ENCODE measurements at places on chromosomes 7 and 10. TPM values are rescaled to one million over a fixed set of nuclear protein-coding genes. Genes with fewer than 3 reads are reported as not detected.
A peak's percentile ranks its signal among the peaks of the same experiment; 100 is the strongest.

The MSS51 gene
- 1.7 TPM for total RNA-seq

The NKX2-3 gene
- total RNA-seq = not detected

The IGF2BP3 gene
- total RNA-seq = 79.1 TPM

The LEP gene
- total RNA-seq = not detected

The VWA2 gene
- not detected for total RNA-seq

GRCh38 chr7:66758950-66759628 is 18.6 kb downstream of the RABGEF1 start:
- H3K36me3 ChIP-seq = no peaks in the 10 kb centered on the region
- H3K27ac ChIP-seq = no peak overlapping the region
- DNase-seq = no peak

DNA sequence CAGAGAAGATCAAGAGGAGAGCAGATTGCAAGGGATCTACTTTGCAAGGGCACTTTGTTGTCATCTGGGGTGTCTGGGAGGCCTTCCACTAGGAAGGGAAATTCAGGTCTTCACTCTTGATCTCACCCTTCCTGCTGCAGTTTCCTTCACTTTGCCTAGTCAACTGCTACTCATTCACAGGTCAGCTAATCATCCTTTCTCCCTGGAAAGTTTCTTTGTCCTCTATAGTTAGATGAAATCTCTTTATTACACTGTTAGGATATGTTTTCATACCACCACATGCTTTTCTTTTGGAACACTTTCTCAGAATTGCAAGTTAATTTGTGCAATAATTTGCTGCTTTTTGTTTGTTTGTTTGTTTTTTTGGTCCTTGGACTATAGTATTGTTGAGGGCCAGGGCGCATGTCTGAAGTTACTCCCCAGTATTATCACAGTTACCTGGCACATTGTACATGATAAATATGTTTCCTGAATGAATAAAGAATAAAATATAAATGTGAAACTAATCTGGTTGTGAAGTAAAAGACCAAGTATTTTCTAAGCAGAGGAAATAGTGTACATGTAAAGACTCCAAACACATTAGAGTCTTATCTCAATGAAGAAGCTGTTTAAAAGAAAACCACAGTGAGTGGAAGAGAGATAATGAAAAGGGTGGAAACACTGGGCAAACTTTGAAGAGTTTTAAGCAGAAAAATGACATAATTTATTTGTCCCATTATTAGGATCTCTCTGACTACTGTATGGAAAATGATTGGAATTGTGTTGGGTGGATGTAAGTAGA is 139.9 kb upstream of the DGKB start:
- H3K4me3 ChIP-seq = no peak overlapping the region
- no peaks in the 10 kb centered on the region for H3K4me1 ChIP-seq
- H3K27ac ChIP-seq = no peak overlapping the region
- no peaks in the 10 kb centered on the region for H3K36me3 ChIP-seq

DNA sequence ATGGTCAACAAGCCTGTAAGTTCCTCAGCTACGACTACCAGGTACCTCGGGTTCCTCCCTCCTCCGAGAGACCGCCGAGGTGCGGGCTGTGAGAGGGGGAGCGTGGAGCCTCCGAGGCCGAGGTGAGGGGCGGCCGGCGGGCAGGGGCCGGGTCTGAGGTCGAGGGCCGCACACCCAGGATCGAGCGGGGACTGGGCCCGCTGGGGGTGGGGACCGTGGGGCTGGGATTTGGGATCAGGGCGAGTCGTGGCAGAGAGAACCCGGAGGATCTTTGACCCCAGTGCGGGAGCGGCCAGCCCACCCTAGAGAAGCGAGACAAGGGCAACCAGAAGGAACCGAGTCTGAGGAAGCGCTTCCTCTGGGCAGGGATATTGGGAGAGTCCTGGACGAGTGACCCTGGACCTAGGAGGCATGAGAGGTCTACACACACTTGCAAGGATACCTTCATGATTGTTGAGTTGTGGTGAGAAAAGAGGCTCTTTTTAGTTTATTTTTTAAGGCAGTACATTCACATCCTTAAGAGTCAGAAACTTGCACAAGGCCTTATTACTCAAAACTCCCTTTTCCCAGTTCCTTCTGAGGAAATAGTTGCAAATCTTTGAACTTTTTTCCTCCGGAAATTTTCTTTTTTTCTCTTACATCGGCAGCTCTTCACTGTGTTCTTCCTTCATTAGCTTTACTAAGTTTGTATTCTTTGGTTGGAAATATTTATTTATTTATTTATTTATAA is 395 bp downstream of the ZNF487 start:
- peaks cover 13% of the 10 kb centered on the region for H3K4me1 ChIP-seq
- no peaks in the 10 kb centered on the region for H3K27me3 ChIP-seq
- no peak for DNase-seq
- H3K36me3 ChIP-seq = no peaks in the 10 kb centered on the region
- H3K4me3 ChIP-seq = peak overlapping the region; percentile 87

DNA sequence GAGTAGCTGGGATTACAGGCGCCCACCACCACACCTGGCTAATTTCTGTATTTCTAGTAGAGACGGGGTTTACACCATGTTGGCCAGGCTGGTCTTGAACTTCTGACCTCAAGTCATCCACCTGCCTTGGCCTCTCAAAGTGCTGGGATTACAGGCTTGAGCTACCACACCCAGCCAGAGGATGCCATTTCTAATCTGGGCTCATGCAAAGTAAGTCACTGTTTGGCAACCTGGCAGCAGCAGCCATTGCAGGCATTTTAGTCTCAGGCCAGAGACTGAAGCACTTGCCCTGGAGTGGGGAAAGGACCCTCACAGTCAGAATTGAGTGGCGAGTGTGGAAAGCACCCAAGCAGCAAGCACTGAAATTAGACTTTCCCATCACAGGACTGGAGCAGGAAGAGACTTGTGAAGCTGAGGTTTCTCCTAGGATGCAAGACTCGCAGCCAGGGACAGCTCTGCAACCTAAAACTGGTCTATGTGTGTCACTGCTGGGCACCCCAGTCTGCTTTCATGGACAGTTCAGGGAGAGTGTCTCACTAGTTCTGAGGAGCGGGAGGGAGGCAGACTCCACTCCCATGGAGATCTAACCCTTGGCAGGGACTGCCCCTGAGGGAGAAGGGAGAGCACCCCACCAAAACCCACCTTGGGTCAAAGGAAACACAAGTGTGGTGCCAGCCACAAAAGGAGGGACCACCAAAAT is 27.6 kb downstream of the SNX13 start:
- H3K27ac ChIP-seq = no peak overlapping the region
- no peaks in the 10 kb centered on the region for H3K27me3 ChIP-seq
- no peaks in the 10 kb centered on the region for H3K4me1 ChIP-seq
- no peak for DNase-seq

GRCh38 chr10:75013522-75013921 is 97.9 kb upstream of the SAMD8 start:
- no peaks in the 10 kb centered on the region for H3K4me1 ChIP-seq
- H3K27ac ChIP-seq = no peak overlapping the region
- no peaks in the 10 kb centered on the region for H3K36me3 ChIP-seq
- H3K27me3 ChIP-seq = no peaks in the 10 kb centered on the region
- DNase-seq = no peak
- no peak overlapping the region for H3K4me3 ChIP-seq

DNA sequence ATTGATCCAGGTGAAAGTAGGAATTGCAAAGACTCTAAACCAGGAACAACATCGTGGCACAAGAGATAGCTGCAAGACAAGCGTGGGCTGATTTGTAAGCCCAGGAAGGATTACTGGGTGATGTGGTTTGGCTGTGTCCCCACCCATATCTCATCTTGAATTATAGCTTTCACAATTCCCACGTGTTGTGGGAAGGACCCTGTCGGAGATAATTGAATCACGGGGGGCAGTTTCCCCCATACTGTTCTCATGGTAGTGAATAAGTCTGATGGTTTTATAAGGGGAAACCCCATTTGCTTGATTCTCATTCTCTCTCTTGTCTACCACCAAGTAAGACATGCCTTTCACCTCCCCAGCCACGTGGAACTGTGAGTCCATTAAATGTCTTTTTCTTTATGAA is 59.5 kb downstream of the ST8SIA6 start:
- H3K4me3 ChIP-seq = no peak overlapping the region
- no peaks in the 10 kb centered on the region for H3K36me3 ChIP-seq
- H3K4me1 ChIP-seq = no peaks in the 10 kb centered on the region
- no peaks in the 10 kb centered on the region for H3K27me3 ChIP-seq

- H3K4me3 ChIP-seq = no peak overlapping the region
- H3K27ac ChIP-seq = no peak overlapping the region
- no peak for DNase-seq
- peaks cover 52% of the 10 kb centered on the region for H3K4me1 ChIP-seq
- no peaks in the 10 kb centered on the region for H3K27me3 ChIP-seq
- H3K36me3 ChIP-seq = peaks cover 6% of the 10 kb centered on the region
Measured at GRCh38 chr10:113078282-113078907, 128.3 kb downstream of the TCF7L2 start.

DNA sequence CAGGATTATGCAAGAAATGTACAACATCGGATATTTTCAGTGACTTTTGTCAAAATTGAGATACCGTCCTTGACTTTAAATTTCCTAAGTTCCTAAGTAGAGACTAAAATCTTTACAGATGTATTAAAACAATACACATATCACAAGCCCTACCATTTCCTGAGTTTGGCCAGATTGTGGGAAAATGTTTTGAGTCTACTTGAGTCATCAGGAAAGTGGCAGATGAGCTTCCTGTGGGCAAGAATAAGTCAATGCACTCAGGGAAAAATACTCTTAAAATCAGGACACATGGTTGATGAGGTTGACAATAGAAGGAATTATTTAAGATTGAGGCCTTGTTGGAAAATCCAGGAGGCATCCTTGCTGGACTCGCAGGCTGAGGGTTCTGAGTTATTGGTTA is 162.5 kb downstream of the SNX10 start:
- H3K27me3 ChIP-seq = no peaks in the 10 kb centered on the region
- H3K27ac ChIP-seq = no peak overlapping the region

GRCh38 chr10:27820637-27821036 is 75.0 kb upstream of the MKX start:
- H3K4me1 ChIP-seq = peaks cover 5% of the 10 kb centered on the region
- no peak overlapping the region for H3K4me3 ChIP-seq
- no peak overlapping the region for H3K27ac ChIP-seq
- H3K36me3 ChIP-seq = no peaks in the 10 kb centered on the region
- no peaks in the 10 kb centered on the region for H3K27me3 ChIP-seq

GRCh38 chr7:114930829-114931655 is 9.1 kb downstream of the MDFIC start:
- no peak overlapping the region for H3K27ac ChIP-seq
- no peaks in the 10 kb centered on the region for H3K27me3 ChIP-seq
- DNase-seq = no peak
- no peak overlapping the region for H3K4me3 ChIP-seq

DNA sequence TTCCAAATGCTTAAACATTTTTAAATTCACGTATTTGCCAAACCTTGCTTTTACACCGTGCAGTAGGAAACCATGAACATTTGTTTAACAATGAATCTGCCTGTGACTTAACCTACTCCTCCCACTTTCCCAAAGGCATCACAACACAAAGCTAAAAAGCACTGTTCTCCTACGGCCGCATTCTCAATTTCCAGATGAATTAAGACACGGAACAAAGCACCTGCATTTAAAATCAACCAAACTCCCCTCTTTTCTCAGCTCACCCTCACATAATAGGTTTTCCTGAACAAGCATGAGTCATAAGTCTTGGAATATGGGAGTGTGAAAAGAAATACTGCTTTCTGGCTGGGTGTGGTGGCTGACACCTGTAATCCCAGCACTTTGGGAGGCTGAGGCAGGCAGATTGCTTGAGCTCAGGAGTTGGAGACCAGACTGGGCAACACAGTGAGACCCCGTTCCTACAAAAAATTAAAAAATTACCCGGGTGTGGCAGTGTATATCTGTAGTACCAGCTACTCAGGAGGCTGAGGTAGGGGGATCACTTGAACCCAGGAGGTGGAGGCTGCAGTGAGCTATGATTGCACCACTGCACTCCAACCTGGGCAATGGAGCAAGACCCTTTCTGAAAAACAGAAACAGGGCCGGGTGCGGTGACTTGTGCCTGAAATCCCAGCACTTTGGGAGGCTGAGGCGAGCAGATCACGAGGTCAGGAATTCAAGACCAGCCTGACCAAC is 51.7 kb upstream of the CYTH3 start:
- no peaks in the 10 kb centered on the region for H3K4me1 ChIP-seq
- H3K27ac ChIP-seq = no peak overlapping the region
- H3K36me3 ChIP-seq = no peaks in the 10 kb centered on the region
- H3K4me3 ChIP-seq = no peak overlapping the region
- H3K27me3 ChIP-seq = no peaks in the 10 kb centered on the region
- DNase-seq = no peak

- no peak for DNase-seq
- no peak overlapping the region for H3K4me3 ChIP-seq
Measured at GRCh38 chr7:105987046-105987445, 24.0 kb downstream of the CDHR3 start.

DNA sequence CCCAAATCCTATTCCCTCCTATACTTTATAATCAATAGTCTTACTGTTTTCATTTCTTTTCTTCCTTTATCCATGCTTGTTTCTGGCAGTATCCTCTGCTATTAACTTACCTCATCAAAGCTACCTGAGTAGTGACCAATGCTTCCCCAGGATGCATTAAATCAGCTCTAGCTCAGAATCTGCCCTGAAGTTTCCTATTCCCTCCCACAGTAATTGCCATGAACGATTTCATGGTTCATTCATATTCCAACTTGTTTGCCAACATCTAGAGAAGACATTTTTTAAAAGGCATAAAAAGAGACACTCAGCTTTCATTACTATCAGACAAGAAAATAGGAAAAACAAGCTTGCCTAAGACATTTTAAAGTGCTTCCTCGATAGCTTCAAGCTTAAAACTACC is 42.3 kb downstream of the COA1 start:
- no peaks in the 10 kb centered on the region for H3K36me3 ChIP-seq
- H3K4me3 ChIP-seq = no peak overlapping the region
- H3K4me1 ChIP-seq = peaks cover 6% of the 10 kb centered on the region
- H3K27ac ChIP-seq = no peak overlapping the region
- DNase-seq = no peak
- no peaks in the 10 kb centered on the region for H3K27me3 ChIP-seq

DNA sequence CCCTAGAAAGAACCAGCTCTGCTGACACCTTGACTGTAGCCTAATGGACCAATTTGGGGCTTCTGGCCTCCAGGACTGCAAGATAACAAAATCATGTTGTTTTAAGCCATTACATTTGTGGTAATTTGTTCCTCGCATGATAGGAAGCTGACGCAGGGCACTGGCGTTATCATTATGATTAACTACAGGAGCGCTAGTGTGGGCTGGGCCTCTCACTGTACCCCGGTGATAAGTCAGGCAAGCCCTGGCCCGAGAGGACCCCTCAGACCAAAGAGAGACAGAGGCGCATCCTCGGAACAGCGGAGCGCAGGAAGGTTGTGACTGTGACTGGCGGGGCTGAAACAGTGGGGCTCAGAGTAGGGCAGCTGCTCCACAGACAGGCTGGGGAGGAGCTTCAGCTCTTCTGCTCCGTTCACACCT is 150.3 kb upstream of the CHST15 start:
- H3K27me3 ChIP-seq = no peaks in the 10 kb centered on the region
- no peak overlapping the region for H3K4me3 ChIP-seq
- H3K36me3 ChIP-seq = no peaks in the 10 kb centered on the region
- H3K4me1 ChIP-seq = no peaks in the 10 kb centered on the region
- DNase-seq = no peak
- H3K27ac ChIP-seq = no peak overlapping the region

- H3K27ac ChIP-seq = no peak overlapping the region
- no peaks in the 10 kb centered on the region for H3K27me3 ChIP-seq
- DNase-seq = no peak
- H3K4me1 ChIP-seq = no peaks in the 10 kb centered on the region
Measured at GRCh38 chr10:30366829-30367228, 17.8 kb upstream of the MTPAP start.
